Effector CD4-positive, alpha-beta T cell (primary cell): ENCODE measurements at places on chromosomes 1 and 21.

DNA sequence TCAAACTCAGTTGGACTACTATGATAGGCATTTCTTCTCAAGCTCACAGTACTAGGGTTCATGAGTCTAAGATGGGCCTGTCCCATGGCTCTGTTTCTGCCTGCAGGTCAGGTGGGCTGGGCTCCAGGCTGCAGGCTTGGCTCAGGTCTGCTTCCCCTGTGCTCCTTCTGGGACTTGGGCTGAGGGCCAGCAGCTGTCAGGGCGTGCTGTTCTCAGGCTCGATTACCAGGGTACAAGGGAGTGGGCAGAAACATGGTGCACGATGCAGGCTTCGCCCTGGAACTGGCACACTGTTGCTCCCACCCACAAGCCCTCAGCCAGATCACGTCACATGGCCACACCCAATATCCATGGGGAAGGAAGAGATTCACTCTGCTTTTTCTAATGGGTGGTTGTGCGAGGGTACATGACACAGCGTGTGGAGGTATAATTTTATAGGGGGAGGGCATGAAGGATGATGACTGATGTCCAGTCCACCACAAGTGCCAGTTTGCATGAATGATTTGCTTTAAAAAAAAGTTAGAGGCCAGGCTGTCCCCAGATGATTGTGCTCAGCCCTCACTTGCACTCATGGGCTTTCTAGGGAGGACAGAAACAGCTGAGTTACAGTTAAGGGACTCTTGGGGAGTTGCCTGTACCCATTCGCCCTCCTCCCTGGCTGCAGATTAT lies 118.0 kb downstream of the ACTL8 start:
- DNase-seq = no peak

- no peak for DNase-seq
Observed at GRCh38 chr1:158043232-158043631, 49.8 kb downstream of the KIRREL1 start.

DNA sequence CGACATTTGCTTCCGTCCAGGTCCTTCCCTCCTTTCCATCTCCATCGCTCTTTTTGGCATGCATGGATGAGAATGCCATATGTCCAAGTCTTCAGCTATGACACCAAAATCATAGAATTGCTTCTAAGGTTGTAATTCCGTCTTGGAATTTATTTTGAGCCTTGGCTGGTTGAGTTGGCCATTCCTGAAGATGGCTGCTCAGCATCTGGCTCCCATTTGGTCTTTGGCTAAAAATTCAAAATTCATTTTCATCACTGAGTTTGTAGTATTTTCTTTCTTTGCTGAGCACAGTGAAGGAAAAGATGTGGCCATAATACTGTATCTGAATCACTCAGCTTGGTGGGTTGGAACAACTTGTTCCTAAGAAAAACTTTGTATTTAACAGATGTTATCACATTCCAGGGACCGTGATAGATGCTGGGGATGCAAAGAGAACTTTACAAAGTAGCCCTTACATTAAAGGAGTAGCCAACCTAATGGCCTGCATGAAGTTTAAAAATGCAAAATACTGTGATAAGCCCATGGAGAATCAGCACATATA lies 15.6 kb downstream of the JUN start:
- DNase-seq = no peak

GRCh38 chr1:209404577-209404976 lies 178.9 kb upstream of the CAMK1G start:
- no peak for DNase-seq

GRCh38 chr1:238063454-238063853 lies 172.7 kb upstream of the ZP4 start:
- no peak for DNase-seq

DNA sequence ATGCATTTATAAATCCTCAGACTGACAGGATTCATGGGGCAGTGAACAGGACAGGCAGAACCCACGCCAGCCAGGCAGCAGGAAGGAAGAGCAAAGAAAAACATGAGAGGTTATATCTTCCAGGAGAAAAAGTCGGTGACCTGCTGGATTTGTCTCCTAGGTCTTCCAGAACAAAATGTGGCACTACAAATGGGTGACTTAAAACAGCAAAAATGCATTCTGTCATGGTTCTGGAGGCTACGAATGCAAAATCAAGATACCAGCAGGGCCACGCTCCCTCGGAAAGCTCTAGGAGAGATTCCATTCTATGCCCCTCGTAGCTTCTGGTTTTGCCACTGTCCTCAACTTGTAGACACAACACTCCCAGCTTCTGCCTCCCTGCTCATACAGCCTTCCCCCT lies 63.4 kb downstream of the PSMG1 start:
- DNase-seq = no peak
